ENCODE measurements at places on chromosomes 11 and 22. TPM values are rescaled to one million over a fixed set of nuclear protein-coding genes. Genes with fewer than 3 reads are reported as not detected.

DNA sequence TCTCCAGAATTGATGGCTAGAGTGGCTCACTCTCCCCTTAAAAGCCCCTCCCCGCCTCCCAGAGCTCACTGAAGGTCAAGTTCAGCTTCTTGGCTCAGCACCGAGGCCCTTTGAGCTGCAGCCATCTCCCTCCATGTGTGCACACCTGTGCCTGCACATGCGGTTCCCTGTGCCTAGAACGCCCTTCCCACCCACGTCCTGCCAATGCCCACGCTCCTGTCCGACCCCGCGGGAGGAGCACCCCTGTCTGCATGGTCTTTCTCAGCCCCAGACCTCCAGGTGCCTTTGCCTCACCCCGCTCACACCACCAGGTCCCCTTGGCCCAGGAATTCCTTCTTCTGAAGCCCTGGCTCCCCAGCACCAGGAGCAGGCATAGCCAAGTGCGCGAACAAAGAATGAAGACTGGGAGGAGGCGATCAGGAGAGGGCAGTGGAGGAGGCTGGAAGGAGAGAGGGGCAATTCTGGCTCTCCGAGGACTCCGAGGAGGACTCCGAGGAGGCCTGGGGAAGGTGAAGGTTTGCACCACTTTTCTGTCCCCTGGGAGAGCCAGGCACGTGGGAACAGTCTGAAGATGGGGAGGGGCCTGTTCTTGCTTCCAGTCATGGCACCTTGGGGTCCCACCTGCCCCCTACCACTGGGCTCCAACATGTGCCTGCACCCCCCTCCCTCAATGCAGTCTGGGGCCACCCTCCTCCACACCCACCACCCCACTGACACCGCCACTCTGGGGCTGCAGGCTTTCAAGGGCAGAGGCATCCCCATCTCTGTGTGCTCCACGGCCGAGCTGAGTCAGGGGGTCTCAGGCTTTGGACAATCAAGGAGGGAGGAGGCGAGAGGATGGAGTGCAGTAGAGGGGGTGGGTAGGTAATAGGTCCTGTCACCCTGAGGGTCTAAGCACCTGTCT is 17.7 kb downstream of the IGF2 start:
- no peak for DNase-seq

DNA sequence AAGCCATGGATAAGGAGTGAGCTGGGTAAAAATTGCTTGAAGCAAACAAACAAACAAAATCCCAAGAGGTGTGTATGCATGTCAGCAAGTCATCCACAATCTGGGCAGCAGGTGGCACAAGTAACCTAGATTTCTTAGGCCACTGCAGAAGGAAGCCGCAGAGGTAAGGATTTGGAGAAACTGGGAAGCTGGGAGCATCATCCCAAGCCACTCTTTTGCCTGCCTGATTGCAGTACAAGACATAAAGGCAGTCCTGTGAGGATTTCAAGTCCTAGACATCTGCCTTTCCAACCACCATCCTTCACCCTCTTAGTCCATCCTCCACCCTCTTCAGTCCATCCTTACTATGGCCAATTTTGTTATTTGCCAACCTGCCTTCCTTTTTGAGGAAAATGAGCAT is 67.2 kb upstream of the BMAL1 start:
- DNase-seq: peak; percentile 89

DNA sequence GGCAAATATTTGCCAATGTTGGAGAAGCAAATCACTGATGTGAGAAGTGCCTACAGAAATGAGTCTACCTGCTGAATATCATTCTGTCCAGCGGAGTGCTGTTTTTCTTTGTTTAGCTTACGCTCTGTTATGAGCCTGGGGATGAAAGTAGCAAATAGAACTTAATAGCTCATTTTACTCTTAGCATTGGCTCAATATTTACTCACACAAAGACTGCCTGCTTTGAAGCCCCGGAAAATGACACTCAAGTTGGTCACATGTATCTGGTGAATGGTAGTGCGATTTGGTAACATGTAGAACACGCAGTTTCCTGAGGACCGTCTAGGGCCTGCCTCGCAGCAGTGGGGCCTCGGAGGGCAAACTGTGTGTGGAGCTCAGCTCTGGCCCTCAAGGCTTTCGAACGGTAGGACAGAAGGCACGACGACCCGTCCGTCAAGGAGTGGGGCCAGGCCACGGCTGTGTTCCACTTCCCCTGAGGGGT is 38.9 kb downstream of the TBC1D22A start:
- DNase-seq: peak; percentile 31

- DNase-seq: peak; percentile 68
These were observed 195.2 kb upstream of the RAG2 start for GRCh38 chr11:36792996-36793914.

- DNase-seq: no peak
These were observed 18.4 kb downstream of the ACO2 start for GRCh38 chr22:41487037-41487935.

The ZBED5 gene
- total RNA-seq: 50.0 TPM

DNA sequence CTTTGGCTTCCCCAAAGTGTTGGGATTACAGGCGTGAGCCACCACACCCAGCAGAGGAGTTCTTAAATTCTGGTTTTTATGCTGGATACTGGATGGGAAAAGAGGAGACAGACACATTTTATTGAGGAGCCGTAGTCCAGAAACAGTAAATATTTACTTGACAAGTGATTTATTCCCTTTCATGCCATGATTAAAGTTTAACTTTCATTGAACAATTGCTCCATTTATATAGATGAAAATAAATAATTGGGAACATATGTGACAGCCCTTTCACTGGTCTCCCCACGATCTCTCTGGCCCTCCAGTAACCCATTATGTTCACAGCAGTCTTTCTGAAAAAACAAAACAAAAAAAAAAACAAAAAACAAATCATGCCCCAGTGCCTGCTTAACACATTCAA is 19.3 kb upstream of the GRK3 start:
- DNase-seq: no peak

The PRG3 gene
- total RNA-seq: not detected

The KLHL35 gene
- total RNA-seq: 0.48 TPM

- no peak for DNase-seq
These were observed 20.6 kb downstream of the CLMP start for GRCh38 chr11:123174196-123175183.

GRCh38 chr11:22304337-22304961 is 33.7 kb upstream of the SLC17A6 start:
- no peak for DNase-seq

GRCh38 chr11:17923217-17923616 is 89.6 kb downstream of the SERGEF start:
- DNase-seq: no peak

DNA sequence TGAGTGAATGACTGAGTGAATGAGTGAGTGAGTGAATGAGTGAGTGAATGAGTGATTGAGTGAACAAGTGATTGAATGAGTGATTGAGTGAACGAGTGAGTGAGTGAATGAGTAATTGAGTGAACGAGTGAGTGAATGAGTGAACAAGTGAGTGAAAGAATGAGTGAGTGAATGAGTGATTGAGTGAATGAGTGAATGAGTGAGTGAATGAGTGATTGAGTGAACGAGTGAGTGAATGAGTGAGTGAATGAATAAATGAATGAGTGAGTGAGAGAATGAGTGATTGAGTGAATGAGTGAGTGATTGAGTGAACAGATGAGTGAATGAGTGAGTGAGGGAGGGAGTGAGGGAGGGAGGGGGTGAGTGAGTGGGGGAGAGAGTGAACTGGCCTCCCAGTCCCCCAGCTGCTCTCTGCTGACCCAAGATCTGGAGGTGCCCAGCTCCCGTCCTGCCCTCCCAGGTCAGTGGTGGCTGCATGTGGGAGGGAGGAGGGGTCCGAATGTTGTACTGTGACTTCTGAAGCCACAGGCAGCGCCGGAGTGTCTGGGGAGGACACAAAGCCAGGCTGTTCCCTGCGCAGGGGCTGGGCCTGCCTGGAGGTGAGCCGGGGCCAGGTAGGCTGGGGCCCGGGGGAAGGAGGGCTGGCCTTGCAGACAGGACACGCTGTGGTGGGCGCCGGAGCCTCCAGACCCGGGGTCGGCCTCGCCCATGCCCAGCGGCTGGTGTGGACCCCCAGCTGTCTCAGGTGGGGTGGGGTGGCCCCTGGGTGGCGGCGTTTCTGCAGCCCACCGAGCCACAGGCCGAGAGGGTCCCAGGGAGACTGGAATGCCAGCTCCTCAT is 17.8 kb upstream of the PIM3 start:
- DNase-seq: no peak

- no peak for DNase-seq
These were observed 39.8 kb upstream of the NNMT start for GRCh38 chr11:114256176-114256966.

GRCh38 chr11:108524422-108524821 is 26.2 kb upstream of the POGLUT3 start:
- DNase-seq: no peak

The CCDC87 gene
- total RNA-seq: 0.77 TPM

DNA sequence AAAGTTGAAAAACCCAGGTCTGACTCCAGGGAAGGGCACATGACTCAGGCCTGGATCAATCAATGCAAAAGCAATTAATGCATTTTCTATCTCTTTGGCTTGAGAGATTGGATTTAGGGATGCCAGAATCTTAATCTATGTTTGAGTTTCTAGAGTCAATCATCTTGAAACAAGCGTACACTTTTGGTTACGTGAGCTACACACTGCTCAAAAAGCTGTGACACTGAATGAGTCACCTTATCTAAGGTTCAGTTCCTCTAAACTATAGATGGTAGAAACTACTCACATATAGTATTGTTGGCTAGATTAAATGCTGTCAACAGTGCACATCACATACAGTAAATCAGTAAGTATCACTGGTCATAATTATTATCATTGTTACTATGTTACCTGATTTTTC is 24.2 kb downstream of the MRE11 start:
- no peak for DNase-seq

- DNase-seq: no peak
These were observed 7.5 kb downstream of the ME3 start for GRCh38 chr11:86664930-86665329.

The SCT gene
- 3.9 TPM for total RNA-seq

DNA sequence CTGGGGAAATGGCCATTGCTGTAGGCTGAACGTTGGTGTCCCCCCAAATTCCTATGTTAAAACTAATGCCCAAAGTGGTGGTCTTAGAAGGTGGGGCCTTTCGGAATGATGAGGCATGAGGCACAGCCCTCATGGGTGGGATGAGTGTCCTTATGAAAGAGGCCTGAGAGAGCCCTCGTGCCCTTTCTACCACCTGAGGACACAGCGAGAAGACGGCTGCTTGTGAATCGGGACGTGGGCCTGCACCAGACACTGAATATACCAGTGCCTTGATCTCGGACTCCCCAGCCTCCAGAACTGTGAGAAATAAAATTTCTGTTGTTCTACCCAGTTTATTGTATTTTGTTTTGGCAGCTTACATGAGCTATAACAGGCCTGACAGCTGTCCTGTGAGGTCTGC is 162.9 kb upstream of the B3GAT1 start:
- peak; percentile 29 for DNase-seq

DNA sequence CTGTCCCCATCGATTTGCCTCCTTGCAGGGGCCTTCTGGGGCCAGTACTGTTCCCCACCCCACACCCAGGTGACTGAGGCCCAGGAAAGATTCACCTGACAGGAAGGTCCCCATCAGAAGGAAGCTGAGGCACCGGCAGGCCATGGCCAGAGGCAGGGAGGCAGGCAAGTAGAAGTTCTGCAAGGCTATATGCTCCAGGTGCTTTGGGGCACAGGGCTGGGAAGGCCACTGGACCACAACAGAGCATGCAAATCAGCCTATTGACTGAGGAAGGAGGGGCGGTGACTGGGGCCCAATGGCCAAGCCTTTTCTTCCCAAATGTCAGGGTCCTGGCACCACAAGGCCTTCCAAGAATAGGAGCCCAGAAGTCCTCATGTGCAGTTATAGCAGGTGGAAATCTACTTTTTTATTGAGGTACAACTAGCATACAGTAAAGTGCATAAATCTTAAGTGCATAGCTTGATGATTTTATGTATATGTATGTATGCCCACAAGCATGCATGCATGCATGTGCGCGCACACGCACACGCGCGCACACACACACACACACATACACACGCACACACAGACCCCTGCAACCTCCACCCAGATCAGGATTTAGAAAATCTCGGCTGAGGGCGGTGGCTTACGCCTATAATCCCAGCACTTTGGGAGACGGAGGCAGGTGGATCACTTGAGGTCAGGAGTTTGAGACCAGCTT is at the start of gene VPREB3:
Gene VPREB3, minus strand, starts transcription at position 206 of the 700 bp plus-strand sequence. Its CDS starts 62 bp downstream, at position 144.
- DNase-seq: no peak

DNA sequence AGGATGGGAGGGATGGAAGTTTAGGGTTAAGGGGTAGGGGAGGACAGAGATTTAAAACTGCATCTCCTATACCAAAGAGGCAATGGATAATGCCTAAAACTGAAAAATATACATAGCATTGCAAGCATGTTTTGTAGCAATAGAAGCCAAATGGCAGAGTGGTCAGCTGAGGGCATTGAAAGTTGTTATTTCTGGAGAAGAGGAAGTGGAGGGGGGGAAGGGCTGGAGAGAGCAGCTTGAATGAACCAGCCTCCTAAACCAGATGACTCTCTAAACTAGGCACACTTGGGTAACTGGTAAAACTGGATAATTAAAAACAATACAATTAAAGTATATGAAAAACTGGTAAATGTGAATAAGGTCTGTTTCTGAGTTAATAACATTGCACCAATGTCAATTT is 70.3 kb upstream of the TP53I11 start:
- DNase-seq: peak; percentile 9

DNA sequence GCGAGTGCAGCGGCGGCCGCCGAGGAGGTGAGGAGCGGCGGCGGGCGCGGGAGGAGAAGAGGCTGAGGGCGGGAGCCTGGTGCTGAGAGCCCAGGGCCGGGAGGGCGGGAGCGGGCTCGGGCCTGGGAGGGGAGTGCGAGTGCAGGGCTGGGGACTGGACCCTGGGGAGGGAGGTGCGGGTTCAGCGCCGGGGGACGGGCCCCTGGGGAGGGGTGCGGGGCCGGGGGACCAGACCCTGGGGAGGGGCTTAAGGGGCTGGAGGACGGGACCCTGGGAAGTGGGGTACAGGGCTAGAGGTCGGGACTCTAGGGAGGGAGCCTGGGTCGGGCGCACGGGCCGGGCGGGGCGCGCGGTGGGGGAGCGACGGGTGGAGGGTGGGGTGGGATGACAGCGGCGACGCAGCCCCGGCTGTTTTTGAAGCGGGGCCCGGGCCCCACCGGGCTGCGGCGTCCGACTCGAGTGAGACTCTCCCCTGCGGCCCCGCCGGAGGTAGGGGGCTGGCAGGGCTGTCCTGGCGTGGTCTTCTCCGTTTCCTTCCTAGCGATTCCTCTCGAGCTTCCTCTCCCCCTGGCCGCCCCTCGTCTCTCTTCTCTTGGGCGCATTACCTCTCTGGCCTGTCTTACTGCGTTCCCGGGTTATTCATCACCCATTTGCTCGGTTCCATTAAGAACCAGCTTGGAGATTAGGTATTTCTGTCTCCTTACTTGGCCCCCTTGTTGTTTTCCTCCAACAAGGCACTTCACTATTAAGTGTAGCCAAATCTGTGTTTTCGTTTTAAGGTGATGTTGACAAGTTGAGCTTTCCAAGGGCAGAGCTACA is 754 bp downstream of the NUP50 start:
- peak; percentile 79 for DNase-seq

The TIGD3 gene
- total RNA-seq: 0.52 TPM

All from endodermal cell (in vitro differentiated cells).